ENCODE measurements at places on chromosomes 16 and 17.

GRCh38 chr16:9755081-9755480, 427.1 kb downstream of the GRIN2A start:
- DNase-seq, result peak; percentile 9

DNA sequence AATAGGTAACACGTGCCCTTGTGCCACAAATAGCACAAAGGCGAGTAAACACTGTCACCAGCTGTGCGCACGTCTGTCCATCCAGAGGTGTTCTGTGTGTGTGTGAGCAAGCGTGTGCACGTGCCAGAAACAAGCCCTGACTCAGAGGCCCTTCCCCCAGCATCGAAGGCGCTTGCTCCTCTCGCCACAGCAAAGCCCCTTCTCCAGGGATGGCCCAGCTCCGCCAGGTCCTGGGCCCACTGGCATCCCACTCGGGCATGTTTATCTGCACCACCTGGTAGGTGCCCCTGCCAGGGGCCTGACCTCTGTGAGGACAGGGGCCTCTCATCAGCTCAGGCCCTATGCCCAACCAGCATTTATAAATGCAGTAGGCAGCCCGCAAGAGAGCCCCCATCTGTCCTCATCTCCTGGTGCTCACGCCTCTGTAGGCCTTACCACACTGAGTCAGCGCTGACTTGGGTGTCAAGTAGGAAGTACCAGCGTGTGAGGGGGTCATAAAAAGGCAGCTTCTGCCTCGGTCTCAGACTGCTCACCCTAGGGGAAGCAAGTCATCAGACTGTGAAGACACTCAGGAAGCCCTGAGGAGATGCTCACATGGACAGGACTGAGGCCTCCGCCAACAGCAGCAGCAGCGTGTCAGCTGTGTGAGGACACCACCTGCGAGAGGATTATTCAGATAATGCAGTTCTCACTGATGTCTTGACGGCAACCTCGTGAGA, 10.8 kb downstream of the TMEM235 start:
- DNase-seq, result no peak

GRCh38 chr17:2363851-2364762, 26.8 kb downstream of the SGSM2 start:
- DNase-seq, result no peak

- no peak for DNase-seq
Observed at GRCh38 chr17:82441691-82442487, 8.7 kb downstream of the CYBC1 start.

DNA sequence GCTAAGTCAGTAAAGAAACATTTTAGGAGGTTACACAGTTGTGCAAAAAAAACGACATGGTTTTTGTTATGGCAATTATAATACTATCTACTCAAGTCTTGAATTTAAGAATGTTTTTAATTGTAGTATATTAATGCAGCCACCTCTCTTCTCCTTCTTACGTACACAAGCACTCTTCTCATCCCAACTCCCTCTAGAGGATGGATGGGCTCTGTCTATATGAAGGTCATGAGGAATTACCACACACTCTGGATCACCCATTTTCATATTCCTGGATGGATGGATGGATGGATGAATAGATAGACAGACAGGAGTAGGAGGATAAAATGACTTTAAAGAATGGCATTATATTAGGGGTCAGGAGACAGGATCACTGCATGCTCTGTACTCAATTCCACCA, 120.0 kb downstream of the PHKB start:
- no peak for DNase-seq

DNA sequence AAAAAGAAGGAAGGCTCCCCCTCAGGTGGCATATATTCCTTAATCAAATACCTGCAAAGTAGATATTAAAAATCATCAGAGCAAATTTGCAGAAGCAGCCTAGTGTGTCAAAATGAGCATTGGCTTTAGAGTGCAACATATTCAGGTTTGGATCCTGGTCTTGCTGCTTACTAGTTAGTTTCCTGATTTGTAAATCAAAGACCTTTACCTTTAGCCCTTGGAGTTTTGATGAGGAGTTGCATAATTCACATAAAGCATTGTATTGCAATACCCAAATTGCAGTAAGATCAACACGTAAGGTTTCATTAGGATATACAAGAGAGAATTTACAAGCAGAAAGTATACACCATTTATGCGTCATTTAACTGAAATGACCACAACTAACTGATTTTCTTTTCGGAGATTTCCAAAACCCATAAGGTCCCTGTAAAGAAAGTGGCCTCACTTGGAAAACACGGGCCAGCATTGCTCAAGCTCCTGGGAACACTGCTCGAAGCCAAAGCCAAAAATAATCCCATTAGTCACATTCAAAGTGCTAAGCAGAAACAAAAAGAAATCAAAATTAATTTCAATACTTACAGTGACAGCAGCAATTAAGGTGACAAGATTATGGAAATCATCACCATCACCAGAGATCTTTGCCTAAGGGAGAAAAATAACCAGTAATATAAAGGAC, 415.9 kb upstream of the ERCC4 start:
- no peak for DNase-seq

- no peak for DNase-seq
Observed at GRCh38 chr17:11094331-11094730, 146.7 kb upstream of the SHISA6 start.

GRCh38 chr16:17757808-17758207, 287.0 kb upstream of the XYLT1 start:
- no peak for DNase-seq

DNA sequence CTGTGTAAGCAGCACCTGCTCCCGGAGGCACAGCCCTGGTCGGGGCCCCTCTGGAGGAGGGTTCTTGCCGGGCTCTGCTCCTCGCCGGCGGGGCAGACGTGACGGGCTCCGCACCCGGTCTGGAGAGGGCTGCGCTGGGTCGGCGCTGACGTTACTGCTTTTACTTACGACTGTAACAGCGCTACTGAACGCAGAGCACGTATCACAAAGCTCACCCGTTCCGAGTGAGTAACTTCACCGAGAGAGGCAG, 1.3 kb upstream of the RAB40C start:
- no peak for DNase-seq

DNA sequence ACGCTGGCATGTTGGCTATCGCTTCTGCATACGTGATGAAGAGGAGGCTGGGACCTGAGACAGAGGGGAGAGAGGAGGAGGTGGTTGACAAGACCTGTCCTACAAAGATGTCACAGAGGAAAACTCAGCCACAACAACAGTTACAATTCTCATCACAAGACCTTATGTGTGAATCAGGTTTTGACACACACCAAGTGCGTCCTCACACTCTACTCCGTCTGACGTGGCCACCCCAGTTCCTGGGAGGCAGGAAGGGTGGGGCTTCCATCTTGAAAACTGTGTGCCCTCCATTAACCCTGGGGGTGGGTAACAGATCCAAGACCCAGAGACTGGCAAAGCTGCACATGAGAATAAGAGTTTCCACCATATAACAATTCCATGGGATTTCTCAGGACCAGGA, 24.1 kb downstream of the SLC6A4 start:
- no peak for DNase-seq

- DNase-seq, result no peak
Observed at GRCh38 chr16:88649924-88650748, 717 bp downstream of the CYBA start.

GRCh38 chr16:1073262-1073558, 663 bp downstream of the SSTR5 start:
- no peak for DNase-seq

DNA sequence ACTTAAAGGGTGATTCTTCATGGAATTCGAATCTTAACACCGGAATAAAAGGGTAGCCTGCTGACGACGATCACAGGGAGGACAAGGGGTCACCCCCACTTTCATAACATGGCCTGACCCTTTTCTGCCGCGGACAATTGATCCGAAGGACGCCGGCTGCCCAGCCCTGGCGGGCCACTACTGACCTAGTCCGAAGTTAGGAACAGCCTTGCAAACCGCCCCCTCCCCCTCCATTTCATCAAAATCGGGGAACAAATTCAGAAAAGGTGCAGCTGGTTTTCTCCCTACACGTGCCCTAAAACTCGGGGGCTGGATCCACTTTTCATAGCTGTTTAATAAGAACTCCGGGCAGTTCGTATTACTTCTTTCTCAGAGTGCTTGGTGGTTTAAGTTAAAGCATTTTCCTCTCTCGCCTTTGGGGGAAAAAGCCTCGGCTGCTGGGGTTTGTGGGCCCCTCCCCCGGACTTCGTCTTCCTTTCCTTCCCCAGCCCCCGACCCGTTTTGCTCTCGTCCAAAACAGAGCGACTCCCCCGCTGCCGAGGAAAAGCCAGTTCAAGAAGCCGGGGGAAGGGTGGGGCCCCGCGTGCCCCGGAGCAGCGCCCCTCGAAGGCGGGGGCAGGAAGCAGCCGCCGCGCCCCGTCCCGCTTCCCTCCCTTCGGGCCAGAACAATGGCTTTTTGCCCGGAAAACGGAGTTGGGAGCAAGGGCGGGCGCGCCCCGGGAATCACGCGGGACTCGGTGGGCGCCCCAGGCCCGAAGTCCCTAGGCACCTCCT, 641 bp upstream of the CBX2 start:
- no peak for DNase-seq

DNA sequence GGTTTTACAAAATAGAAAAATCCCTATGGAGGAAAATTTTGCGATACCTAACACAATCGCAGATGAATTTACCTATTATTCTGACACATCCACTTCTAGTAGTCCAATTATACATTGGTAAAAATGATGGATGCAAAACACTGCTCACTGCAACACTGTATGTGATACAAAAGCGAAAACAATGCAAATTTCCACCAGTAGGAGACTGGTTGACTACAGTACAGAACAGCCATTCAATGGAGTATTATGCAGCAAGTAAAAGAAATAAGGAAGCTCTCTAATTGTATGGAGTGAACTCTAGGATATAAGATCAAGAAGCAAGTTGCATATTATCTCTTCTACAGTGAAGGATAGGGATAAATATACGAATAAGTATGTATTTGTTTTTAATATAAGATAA, 48.5 kb downstream of the SETD6 start:
- no peak for DNase-seq

- DNase-seq, result no peak
Observed at GRCh38 chr16:88012360-88012759, 61.1 kb downstream of the BANP start.

- no peak for DNase-seq
Observed at GRCh38 chr16:5621826-5622225, 524.2 kb upstream of the EEF2KMT start.

- peak; percentile 59 for DNase-seq
Observed at GRCh38 chr17:60525685-60526514, at the start of gene APPBP2. Gene APPBP2, minus strand, starts transcription at chr17:60526242. Its CDS starts 311 bp downstream, at chr17:60525931.

Data from fibroblast of skin of left biceps (primary cell).